ENCODE measurements at places on chromosomes 12 and 14.

- peaks cover 13% of the 10 kb centered on the region for H3K4me1 ChIP-seq
- H3K4me3 ChIP-seq = peak overlapping the region; percentile 30
- H3K27ac ChIP-seq = no peak overlapping the region
- no peak for DNase-seq
Observed at GRCh38 chr12:132186208-132186856, 42.1 kb downstream of the NOC4L start.

DNA sequence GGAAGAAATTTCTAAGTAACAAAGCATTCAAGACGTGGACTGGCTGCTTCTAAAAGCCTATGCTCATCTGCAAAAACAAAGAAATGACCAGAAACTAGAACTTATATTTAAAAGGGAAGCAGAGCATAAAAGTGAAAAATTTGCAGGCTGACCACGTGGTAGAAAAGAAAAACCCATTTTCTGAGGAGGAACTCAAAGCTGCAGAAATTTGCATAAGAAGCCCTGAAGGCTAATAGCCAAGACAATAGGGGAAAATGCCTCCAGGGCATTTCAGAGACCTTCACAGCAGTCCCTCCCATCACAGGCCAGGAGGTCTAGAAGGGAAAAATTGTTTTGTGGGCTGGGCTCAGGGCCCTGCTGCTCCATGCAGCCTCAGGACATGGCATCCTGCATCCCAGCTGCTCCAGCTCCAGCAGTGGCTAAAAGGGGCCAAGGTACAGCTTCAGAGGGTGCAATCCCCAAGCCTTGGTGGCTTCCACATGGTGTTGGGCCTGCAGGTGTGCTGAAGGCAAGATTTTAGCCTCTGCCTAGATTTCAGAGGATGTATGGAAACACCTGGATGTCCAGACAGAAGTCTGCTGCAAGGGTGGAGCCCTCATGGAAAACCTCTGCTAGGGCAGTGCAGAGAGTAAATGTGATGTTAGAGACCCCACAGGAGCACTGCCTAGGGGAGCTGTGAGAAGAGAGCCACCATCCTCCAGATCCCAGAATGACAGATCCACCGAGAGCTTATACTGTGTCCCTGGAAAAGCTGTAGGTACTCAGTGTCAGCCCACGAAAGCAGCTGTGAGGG is 55.5 kb downstream of the CHGA start:
- no peak overlapping the region for H3K4me3 ChIP-seq
- no peaks in the 10 kb centered on the region for H3K27me3 ChIP-seq
- H3K4me1 ChIP-seq = peaks cover 11% of the 10 kb centered on the region
- peak overlapping the region; percentile 43 for H3K27ac ChIP-seq

DNA sequence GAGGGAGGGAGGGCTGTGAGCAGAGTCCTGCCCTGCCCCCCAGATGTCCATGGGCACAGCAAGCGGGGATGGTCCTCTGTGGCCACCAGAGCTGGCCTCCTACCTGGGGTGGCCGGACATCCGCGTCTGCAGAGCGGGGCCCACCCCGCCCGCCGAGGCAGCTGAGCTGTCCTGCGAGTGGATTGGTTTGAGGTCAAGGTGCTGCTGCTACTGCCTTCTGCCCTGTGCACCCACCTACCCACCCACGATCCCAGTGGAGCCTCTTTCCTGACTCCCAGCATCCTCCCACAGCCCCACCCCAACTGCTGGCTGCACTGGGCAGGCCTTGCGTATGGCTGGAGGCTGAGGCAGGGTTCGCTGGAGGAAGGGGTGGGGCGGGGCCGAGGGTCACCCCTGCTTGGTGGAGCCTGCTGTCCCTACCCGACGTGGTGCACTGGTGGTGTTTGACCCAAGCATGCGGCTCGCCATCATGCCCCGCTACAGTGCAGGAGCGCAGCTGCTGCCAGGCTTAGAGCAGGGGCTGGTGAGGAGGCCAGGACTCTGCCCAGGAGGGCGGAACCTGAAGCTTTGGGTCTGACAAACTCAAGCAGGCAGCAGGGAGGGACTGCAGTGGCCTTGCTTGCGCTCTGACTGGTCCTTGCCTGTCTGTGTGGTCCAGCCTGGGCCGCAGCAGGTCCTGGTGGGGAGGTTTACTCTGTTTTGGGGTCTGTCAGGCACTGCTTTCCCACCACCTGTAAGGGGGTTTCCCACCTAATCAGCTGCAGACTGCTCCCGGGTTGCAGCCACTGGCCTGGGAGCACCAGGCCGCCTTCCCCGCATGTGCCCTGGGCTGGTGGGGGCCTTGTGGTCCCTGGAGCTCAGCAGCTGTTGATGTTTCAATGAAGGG is 23.7 kb downstream of the CEP170B start:
- H3K4me3 ChIP-seq = no peak overlapping the region
- H3K4me1 ChIP-seq = peaks cover 7% of the 10 kb centered on the region
- no peaks in the 10 kb centered on the region for H3K36me3 ChIP-seq
- H3K27me3 ChIP-seq = peaks cover 16% of the 10 kb centered on the region

- DNase-seq = no peak
- no peak overlapping the region for H3K4me3 ChIP-seq
- peaks cover 38% of the 10 kb centered on the region for H3K27me3 ChIP-seq
- no peaks in the 10 kb centered on the region for H3K4me1 ChIP-seq
Observed at GRCh38 chr12:48631071-48631470, 51.0 kb downstream of the KANSL2 start.

- no peak for DNase-seq
- H3K27me3 ChIP-seq = peaks cover 2% of the 10 kb centered on the region
- no peaks in the 10 kb centered on the region for H3K4me1 ChIP-seq
- H3K27ac ChIP-seq = no peak overlapping the region
Observed at GRCh38 chr12:91885851-91886731, 259.6 kb downstream of the BTG1 start.

DNA sequence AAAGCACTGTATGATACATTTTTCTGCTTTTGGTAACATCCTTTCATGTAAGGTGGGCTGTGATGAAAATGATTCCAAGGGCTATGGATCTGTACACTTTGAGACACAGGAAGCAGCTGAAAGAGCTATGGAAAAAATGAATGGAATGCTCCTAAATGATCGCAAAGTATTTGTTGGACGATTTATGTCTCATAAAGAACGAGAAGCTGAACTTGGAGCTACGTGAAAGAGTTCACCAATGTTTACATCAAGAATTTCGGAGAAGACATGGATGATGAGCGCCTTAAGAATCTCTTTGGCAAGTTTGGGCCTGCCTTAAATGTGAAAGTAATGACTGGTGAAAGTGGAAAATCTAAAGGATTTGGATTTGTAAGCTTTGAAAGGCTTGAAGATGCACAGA is 22.1 kb upstream of the SRGAP1 start:
- DNase-seq = no peak
- H3K27me3 ChIP-seq = peaks cover 17% of the 10 kb centered on the region
- H3K27ac ChIP-seq = no peak overlapping the region
- H3K4me3 ChIP-seq = peak overlapping the region; percentile 75
- no peaks in the 10 kb centered on the region for H3K36me3 ChIP-seq
- no peaks in the 10 kb centered on the region for H3K4me1 ChIP-seq

GRCh38 chr14:60514378-60514740 is 5.4 kb downstream of the SIX6 start:
- no peaks in the 10 kb centered on the region for H3K36me3 ChIP-seq
- peaks cover 15% of the 10 kb centered on the region for H3K4me1 ChIP-seq
- H3K27ac ChIP-seq = no peak overlapping the region
- H3K4me3 ChIP-seq = peak overlapping the region; percentile 51
- H3K27me3 ChIP-seq = peaks cover 33% of the 10 kb centered on the region

DNA sequence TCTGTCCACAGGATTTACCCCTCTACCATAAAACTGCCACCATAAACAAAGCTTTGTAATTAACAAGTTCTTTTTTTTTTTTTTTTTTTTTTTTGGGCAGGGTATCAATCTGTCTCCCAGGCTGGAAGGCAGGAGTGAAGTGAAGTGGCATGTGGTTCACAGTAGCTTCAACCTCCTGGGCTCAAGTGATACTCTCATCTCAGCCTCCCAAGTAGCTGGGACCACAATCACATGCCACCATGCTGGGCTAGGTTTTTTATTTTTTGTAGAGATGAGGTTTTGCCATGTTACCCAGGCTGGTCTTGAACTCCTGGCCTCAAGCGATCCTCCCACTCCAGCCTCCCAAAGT is 61.1 kb upstream of the NUDT4 start:
- H3K36me3 ChIP-seq = no peaks in the 10 kb centered on the region
- H3K27me3 ChIP-seq = no peaks in the 10 kb centered on the region
- no peak overlapping the region for H3K27ac ChIP-seq
- H3K4me1 ChIP-seq = peaks cover 3% of the 10 kb centered on the region

GRCh38 chr12:115362339-115362976 is 678.5 kb upstream of the TBX3 start:
- no peak overlapping the region for H3K27ac ChIP-seq
- H3K36me3 ChIP-seq = no peaks in the 10 kb centered on the region
- peaks cover 3% of the 10 kb centered on the region for H3K27me3 ChIP-seq
- no peak for DNase-seq
- H3K4me1 ChIP-seq = no peaks in the 10 kb centered on the region
- H3K4me3 ChIP-seq = no peak overlapping the region

- DNase-seq = no peak
- H3K27me3 ChIP-seq = no peaks in the 10 kb centered on the region
- H3K36me3 ChIP-seq = peaks cover 2% of the 10 kb centered on the region
- H3K4me3 ChIP-seq = no peak overlapping the region
- peak overlapping the region; percentile 67 for H3K27ac ChIP-seq
Observed at GRCh38 chr12:67593041-67593440, 55.5 kb upstream of the DYRK2 start.

- no peak for DNase-seq
- no peaks in the 10 kb centered on the region for H3K27me3 ChIP-seq
- peak overlapping the region; percentile 48 for H3K27ac ChIP-seq
- H3K4me3 ChIP-seq = no peak overlapping the region
- H3K36me3 ChIP-seq = peaks cover 4% of the 10 kb centered on the region
Observed at GRCh38 chr12:47311568-47311967, 231.8 kb upstream of the AMIGO2 start.

GRCh38 chr12:79747274-79747673 is 56.5 kb upstream of the PAWR start:
- no peak for DNase-seq
- H3K4me3 ChIP-seq = no peak overlapping the region
- H3K27ac ChIP-seq = no peak overlapping the region
- H3K36me3 ChIP-seq = no peaks in the 10 kb centered on the region

- no peak overlapping the region for H3K27ac ChIP-seq
- H3K4me1 ChIP-seq = no peaks in the 10 kb centered on the region
- H3K36me3 ChIP-seq = no peaks in the 10 kb centered on the region
- H3K27me3 ChIP-seq = no peaks in the 10 kb centered on the region
- H3K4me3 ChIP-seq = no peak overlapping the region
- no peak for DNase-seq
Observed at GRCh38 chr12:66393890-66394289, 91.6 kb downstream of the HELB start.

DNA sequence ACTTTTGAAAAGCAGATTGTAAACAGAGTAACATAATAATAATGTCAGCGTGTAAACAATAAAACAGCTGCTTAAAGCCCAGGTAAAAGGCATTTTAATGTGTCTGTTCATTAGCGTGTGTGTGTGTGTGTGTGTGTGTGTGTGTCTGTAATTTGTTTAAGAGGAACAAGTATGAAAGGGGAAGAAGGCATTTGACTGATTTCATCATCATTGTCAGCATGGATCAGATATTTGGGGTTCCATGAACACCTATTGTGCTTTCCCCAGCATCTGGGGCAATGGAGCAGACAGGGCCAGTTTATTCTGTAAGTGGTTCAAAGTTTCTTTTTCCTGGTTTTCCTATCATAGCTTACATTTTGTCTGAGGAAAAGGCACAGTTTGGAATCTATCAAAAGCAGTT is 28.9 kb downstream of the SLC25A21 start:
- no peaks in the 10 kb centered on the region for H3K4me1 ChIP-seq
- no peak overlapping the region for H3K27ac ChIP-seq
- no peaks in the 10 kb centered on the region for H3K27me3 ChIP-seq
- no peak for DNase-seq
- no peaks in the 10 kb centered on the region for H3K36me3 ChIP-seq

- H3K4me3 ChIP-seq = peak overlapping the region; percentile 89
- no peak for DNase-seq
- H3K27ac ChIP-seq = no peak overlapping the region
- H3K36me3 ChIP-seq = no peaks in the 10 kb centered on the region
Observed at GRCh38 chr12:57460841-57461275, 1.3 kb downstream of the GLI1 start.

Measured in memory B cell (primary cell).